CD4-positive, alpha-beta T cell treated with Interleukin-21 for 1 hour (primary cell): ENCODE measurements at places on chromosomes 5 and 9.

GRCh38 chr9:93667627-93668026 is 91.2 kb downstream of the PHF2 start:
- DNase-seq = no peak

GRCh38 chr5:150576449-150576949 is 64.0 kb upstream of the SYNPO start:
- DNase-seq = no peak

GRCh38 chr5:65009207-65009606 is 240.5 kb downstream of the CWC27 start:
- DNase-seq = no peak

GRCh38 chr9:121141306-121141705 is 60.4 kb downstream of the RAB14 start:
- DNase-seq = no peak

DNA sequence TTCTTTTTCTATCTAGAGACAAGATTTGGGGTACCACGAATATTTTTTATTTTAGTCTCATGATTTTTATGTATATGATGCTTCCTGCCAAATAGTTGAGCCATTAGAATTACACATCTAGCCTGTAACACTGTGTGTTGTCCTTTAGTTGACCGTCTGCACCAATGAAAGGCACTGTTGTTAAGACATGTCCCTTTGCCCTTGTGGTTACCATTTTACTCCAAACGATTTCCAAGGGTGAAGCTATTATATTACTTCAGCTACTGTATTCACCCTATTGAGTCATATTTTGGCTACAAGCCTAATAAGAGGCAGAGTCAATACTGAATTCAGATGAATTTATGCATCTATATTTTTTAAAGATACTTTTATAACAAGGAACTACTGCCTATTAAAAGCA is 207.6 kb downstream of the CETN3 start:
- no peak for DNase-seq

DNA sequence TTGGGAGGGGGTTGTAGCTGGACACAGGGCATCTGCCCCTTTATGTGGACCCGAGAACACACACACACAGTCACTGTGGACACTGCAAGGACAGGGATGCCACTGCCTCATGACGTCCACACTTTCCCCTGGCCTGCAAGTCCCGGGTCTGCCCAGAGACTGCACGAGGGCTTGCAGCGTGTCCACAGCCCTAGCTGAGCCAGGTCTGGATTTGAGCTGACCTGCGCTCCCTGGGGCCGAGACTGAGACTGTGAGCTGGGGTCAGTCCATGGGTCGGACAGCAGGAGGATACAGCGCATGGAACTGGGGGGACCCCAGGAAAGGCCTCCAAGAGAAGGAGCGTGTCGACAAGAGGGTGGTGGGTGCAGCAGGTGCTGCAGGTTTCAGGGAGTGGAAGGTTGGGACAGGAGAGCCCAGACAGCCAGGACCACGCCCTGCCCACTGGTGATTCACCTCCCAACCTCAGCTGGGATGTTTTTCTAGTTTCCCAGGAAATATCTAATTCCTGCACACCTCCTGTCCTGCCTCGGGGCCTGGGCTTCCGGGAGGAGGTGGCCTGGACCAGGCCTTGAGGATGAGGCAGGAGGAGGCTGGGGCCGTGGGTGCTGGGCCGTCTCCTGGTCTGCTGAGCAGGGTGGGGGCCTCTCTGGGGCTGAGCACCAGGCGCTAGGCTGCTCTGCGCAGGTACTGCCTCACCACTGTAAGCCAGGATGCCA is 806 bp upstream of the RNF224 start:
- DNase-seq = no peak
